Activated T-cell treated with anti-CD3 and anti-CD28 coated beads, Interleukin-2, amount 50 U/mL, for 4 hours (primary cell): ENCODE measurements at places on chromosomes 1 and 21. TPM values are rescaled to one million over a fixed set of nuclear protein-coding genes. Genes with fewer than 3 reads are reported as not detected.

ORC1 gene
- 46.2 TPM for total RNA-seq

WDR3 gene
- total RNA-seq, result 137 TPM

TAS1R1 gene
- total RNA-seq, result not detected

TDRD5 gene
- total RNA-seq, result not detected

BLACAT1 gene
- total RNA-seq, result 0.13 TPM

GRHL3 gene
- total RNA-seq, result not detected

DENND4B gene
- total RNA-seq, result 115 TPM

IL22RA1 gene
- not detected for total RNA-seq

ESRRG gene
- not detected for total RNA-seq

ROR1 gene
- 0.08 TPM for total RNA-seq

ANGPTL3 gene
- total RNA-seq, result not detected

GNG12 gene
- total RNA-seq, result 0.18 TPM

CFHR2 gene
- total RNA-seq, result not detected

CPLANE2 gene
- 7.1 TPM for total RNA-seq

TTLL7 gene
- total RNA-seq, result 0.05 TPM

C1orf53 gene
- 0.68 TPM for total RNA-seq

FCN3 gene
- total RNA-seq, result not detected

VCAM1 gene
- 0.16 TPM for total RNA-seq

CA6 gene
- not detected for total RNA-seq

ABCD3 gene
- 127 TPM for total RNA-seq

INTS11 gene
- total RNA-seq, result 181 TPM

LCE3E gene
- total RNA-seq, result not detected

MRPS15 gene
- 117 TPM for total RNA-seq

PRKAA2 gene
- total RNA-seq, result not detected

AIRE gene
- not detected for total RNA-seq

C1orf87 gene
- not detected for total RNA-seq

NEXN gene
- total RNA-seq, result 0.60 TPM

SLC16A4 gene
- 0.40 TPM for total RNA-seq

MCOLN3 gene
- total RNA-seq, result not detected

ITPKB gene
- 28.3 TPM for total RNA-seq

BMP8B gene
- total RNA-seq, result 0.23 TPM

KRTAP12-3 gene
- not detected for total RNA-seq

INAVA gene
- total RNA-seq, result 0.22 TPM

CD247 gene
- total RNA-seq, result 63.7 TPM

CLEC20A gene
- not detected for total RNA-seq

ASTN1 gene
- total RNA-seq, result not detected

OR2T35 gene
- not detected for total RNA-seq

NR1I3 gene
- not detected for total RNA-seq

FCGR3B gene
- not detected for total RNA-seq

NKAIN1 gene
- not detected for total RNA-seq

NOL9 gene
- 76.5 TPM for total RNA-seq

KRTAP13-2 gene
- total RNA-seq, result not detected

HSD11B1 gene
- 8.7 TPM for total RNA-seq

PACC1 gene
- total RNA-seq, result 16.4 TPM

KIAA1614 gene
- 0.10 TPM for total RNA-seq

KRTAP10-12 gene
- total RNA-seq, result not detected

DFFA gene
- 73.4 TPM for total RNA-seq

OR14K1 gene
- not detected for total RNA-seq

TSHB gene
- total RNA-seq, result not detected

RIPK4 gene
- 0.13 TPM for total RNA-seq

CLCA1 gene
- 0.08 TPM for total RNA-seq

ELAPOR1 gene
- 3.1 TPM for total RNA-seq
